ENCODE measurements at places on chromosomes 11 and 22.

DNA sequence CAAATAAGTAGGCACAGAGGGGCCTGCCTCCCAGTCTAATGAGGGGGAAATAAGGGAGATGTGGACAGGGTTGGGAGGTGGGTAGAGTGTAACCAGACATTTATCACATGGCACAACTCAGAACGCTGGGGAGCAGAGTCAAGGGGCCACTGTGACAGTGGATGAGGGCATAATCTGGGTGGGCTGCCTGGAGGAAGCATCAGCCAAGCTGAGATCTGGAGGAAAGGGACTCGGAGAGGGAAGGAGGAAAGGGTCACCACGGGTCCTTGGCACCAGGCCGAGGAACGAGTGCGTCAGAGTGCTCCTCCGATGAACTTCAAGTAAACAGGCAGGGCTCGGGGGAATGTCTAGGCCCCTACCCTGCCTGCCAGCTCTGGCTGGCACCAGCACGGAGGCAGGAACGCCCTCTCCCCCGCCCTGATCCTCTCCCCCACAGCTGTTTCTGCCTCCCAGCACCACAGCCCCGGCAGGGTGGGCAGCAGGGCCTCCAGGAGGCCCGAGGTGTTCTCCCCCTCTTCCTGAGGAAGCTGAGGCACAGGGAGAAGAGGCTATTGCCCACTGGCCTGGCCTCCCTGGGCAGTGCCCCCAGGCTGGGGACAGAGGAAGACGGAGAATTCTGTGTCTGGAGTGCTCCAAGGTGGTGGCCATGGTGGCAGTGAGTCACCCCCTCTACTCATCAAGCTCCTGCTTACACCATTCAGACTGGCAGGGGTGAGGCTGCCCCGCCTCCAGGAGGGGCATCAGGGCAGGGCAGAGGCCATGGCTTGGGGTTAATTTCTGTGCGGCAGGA lies 4.2 kb downstream of the ALDH3B1 start:
- DNase-seq, result no peak

GRCh38 chr22:46578251-46578823 lies 40.9 kb upstream of the CELSR1 start:
- DNase-seq, result no peak

DNA sequence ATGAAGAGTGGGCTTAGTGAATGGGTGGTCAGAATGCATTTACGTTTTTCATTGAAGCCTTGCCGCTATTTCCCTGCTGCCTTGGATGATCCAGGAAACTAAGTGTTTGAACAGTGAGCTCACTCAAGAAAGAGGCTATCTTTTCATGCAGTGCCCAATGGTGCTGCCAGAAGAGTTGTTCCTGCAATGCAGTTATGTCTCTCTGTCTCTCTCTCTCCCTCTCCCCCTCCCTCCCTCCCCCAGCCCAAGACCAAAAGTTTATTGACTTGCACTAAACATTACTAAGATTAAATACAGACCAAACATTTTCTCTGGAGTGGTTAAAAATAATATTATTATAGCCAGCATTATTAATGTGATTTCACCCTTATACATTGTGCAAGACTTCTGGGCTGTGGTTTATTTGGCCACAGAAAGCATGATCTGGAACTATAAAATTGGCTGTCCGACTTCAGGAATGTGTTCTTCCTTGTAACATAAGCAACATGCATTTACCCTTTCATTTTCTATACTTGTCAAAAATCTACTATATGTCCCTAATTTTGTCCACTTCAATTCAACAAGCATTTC lies 6.6 kb upstream of the FUT4 start:
- no peak for DNase-seq

GRCh38 chr11:15333407-15333806 lies 218.7 kb downstream of the INSC start:
- DNase-seq, result no peak

DNA sequence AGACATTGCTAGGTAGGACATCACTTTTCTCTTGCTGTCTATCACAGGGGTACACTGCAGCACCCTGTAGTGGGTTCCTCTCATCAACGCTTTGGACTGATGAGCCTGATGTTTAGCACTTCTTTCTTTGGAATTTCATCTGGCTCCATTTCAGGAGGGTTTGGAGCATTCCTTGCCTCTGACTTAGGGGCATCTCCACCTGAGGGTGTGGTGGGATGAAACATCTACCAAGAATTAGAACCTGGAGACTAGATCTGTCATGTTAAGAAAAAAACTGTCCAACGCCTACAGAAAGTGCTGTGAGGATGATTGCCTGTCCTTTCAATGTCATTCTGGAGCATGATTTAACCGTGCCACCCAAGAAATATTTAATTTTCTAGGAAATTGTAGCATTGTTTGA lies 648.4 kb downstream of the ETS1 start:
- DNase-seq, result no peak

DNA sequence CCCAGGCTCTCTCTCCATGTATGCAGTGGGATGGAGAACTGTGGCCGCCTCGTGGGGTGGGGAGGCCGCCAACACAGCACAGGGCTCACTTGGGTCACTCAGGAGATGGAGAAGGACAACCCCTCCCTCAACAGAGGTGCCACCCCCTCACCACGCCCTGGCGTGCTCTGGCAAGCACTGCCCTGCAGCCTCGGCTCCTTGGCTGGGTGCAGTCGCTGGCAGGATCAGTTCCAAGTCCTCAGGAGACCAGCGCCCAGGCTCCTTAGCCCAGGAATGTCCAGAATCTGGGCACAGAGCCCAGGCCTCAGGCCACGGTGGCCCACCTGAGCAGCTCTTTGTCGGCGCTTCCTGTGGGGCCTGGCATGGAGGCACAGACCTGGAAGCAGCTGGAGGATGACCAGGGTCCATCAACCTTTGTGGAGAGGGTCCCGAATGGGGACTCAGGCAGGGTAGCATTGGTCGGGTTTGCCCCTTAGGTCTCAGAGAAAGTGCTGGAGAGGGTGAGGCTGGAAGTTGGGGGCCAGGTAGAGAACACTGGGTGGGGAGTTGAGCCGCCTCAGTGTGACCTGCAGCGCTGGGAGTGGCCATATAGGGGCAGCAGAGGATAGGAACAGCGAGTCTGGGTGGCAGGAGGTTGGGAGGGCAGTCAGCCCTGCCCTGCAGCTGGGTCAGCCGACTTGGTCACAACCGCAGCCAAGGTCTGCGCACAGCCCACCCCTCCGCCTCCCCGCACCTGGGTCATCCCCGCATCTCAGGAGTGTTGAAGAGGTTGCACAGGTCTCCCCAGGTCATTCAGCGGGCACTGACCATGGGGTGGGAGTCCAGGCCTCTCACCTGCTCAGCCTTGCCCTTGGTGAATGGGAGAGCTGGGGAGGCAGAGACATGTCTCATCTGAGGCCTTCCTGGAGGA lies 8.2 kb downstream of the SUSD2 start:
- DNase-seq, result no peak

DNA sequence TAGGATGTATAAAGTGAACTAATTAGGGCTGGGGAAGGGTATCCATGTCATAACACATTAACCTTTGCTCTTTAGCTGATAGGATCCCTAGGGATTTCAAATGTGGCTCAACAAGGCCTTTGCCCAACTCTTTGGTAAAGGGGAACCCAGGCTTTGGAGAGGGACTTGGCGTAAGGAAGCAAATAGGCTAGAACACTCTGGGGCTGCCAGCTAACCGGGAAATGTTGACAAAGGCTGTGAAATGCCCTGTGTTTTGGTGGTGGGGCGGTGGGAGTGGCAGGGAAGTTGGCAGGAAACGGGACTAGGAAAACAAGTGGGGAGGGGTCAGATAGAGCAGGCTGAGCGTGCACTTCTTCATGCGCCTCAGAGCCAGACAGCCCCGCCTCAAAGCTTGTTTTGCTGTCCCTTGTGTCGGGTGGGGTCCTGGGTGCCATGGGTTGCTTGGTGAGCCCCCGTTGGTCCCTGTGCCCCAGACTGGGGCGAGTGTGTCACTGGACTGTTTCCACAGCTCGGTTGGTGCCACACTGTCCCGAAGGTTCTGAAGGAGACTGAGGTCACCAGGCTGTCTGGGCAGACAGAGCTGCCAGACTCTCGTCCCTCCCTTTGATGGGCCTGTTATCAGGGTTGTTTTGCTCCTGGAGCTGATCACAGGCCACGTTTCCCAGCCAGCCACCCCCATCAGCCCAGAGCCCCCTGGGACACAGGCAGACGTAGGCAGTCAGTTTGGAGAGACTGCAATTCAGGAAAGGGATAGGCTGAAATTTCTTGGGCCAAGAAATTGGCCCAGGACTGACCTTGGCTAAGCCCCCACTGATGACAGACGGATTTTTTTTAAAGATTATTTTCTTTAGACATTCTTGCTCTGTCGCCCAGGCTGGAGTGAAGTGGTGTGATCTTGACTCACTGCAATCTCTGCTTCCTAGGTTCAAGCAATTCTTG lies 19.6 kb downstream of the KCTD21 start:
- no peak for DNase-seq

DNA sequence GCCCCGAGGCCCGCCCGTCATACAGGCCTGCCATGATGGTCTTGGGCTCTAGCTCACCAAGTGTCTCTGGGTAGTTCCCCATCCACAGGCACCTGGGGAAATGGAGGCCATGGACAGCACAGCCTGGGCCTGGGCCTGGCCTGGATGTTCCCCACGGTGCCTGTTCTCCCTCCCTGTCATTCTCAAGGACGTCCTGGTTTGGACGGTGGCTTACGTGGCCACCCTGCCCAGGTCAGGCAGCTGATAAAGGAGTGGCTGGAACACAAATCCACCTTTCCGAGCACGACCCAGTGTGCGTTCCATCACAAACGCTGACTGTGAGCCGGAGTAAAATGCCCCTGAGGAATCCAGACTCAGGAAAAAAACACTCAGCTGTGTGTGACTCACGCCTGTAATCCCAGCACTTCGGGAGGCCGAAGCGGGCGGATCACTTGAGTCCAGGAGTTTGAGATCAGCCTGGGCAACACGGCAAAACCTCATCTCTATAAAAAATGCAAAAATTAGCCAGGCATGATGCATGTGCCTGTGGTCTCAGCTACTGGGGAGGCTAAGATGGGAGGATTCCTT lies 41.2 kb upstream of the TESMIN start:
- no peak for DNase-seq

DNA sequence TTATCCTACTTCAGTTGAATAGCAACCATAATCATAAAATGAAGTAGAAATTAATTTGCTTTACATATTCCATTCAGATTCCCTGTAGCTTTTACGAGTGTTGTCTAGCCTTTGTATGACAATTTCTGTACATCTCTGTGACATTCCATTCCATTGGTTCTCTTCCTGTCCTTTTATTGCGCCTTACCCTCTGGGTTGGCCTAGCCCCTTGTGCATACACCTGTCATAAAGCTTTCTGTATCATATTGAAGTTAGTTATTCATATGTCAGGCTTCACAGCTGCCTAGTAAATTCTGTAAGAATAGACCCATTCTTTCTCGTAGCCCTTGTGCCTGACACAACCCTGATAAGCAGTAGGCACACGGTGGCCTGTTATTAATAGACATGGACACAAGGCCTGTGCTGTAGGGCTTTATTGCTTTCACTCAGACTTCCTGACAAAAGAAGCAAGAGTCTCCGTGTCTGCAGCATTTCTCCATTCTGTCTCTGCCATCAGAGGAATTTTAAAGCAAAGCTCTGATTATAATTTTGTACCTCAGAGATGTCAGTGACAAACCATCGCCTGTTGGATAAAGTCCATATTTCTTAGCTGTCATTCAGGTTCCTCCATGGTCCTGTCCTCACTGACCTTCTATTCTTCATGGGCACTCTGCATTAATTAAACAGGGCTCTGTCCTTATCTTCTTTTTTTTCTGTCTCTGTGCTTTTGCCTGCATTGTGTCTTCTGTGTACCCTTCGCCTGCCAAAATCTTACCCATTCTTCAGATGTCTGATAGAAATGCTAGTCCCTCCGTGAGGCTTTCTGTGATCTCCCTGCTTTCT lies 49.4 kb downstream of the BID start:
- DNase-seq, result no peak

DNA sequence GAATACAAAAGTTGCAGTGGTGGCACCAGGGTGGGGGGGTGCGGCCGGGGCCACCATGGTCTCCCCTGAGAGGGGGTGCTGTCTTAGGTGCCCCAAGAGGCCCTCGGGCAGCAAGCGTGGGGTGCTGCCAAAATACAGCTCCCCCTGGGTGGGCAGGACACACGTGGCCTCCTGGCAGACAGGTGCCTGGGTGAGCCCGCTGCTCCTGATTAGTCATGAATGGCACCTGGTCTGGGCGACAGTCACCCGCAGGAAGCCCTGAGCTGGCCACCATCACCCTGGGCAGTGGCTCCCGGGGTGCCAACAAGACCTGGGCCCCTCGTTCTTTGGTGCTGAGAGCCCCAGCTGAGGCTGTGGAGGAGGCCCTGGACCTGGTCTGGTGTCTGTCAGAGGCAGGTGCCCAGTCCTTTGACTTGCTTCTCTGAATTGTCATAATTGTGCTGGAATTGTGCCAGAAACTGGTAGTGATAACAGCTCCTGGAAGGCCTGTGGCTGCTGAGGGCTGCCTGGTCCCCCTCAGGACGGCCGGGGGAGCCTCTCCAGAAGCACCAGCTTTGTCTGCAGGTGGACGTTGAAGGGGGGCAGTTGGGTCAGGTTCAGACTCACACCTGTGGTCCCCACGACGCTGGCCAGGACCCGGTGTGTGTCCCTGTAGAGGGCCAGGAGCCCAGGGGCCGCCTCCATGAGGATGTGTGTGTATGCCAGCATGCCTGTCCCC lies 14.8 kb downstream of the ALG12 start:
- DNase-seq, result no peak

- DNase-seq, result no peak
These were observed 223.6 kb downstream of the SWAP70 start for GRCh38 chr11:9887472-9887871.

DNA sequence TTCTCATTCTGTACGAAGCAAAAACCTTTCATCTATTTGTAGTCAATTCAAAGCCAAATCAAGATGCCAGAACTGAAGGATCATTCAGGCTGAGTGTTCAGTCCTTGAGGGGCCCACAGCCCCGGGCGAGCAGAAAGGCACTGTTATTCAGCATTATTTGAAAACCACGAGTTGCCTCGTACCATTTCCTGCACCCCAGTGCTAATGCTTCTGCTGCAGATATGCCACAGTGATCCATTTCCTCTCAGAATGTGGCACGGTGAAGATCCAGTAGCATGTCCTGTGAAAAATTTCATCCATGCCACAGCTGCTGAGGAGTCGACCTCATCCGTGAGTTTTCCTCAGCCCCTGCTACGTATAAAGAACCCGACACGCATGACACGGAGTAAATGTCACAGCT lies 85.4 kb downstream of the OSBP2 start:
- no peak for DNase-seq

- no peak for DNase-seq
These were observed 52.4 kb downstream of the DSCAML1 start for GRCh38 chr11:117744471-117745150.

GRCh38 chr11:14029440-14029839 lies 66.9 kb downstream of the SPON1 start:
- DNase-seq, result no peak

- DNase-seq, result no peak
These were observed 1.4 kb downstream of the ZNF74 start for GRCh38 chr22:20395181-20395906.

Measured in stimulated activated naive CD4-positive, alpha-beta T cell treated with Interleukin-2 at 50 U/mL for 16 hours (primary cell).